D341Med (cell line): ENCODE measurements at places on chromosomes 3 and 15.

DNA sequence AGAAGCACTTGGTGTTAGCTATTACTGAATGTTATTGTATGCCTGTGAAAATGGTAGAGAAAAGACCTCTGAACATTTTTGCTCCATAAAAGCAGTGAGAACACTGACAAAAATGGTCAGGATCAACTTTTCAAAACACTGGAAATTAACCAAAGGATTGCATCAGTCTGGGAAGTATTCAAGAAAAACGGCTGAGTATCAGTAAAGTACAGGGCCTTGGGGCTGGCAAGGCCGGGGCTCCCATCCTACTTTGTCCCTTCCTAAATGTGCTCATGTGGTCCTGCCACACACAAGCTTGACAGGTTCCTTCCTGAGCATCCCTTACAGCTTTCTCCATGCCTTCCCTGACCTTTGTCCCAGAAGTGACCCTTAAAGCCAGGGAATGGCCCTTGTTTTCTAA is 84.0 kb downstream of the CFAP20DC start:
- no peak for DNase-seq

DNA sequence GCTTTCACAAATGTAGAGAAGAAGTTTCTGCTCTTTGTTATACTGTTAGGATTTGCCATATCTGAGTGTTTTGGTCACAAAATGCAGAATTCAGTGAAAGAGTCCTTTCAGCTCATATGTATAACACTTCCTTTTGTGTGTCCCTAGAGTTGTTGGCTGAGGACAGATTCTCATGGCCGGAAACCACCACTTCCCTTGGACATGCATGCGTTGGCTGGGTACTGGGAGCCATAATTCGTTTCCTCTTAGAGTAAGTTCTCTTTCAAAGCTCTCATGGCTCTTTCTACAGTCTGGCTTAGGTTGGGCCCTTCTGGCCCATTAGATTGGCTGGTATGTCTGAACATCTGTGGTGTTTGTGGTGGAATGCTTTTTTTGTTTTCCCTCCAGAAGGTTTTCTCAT is 298.5 kb downstream of the DIPK2A start:
- DNase-seq, result no peak

GRCh38 chr3:188722963-188723362 is 448.8 kb upstream of the TPRG1 start:
- DNase-seq, result no peak

DNA sequence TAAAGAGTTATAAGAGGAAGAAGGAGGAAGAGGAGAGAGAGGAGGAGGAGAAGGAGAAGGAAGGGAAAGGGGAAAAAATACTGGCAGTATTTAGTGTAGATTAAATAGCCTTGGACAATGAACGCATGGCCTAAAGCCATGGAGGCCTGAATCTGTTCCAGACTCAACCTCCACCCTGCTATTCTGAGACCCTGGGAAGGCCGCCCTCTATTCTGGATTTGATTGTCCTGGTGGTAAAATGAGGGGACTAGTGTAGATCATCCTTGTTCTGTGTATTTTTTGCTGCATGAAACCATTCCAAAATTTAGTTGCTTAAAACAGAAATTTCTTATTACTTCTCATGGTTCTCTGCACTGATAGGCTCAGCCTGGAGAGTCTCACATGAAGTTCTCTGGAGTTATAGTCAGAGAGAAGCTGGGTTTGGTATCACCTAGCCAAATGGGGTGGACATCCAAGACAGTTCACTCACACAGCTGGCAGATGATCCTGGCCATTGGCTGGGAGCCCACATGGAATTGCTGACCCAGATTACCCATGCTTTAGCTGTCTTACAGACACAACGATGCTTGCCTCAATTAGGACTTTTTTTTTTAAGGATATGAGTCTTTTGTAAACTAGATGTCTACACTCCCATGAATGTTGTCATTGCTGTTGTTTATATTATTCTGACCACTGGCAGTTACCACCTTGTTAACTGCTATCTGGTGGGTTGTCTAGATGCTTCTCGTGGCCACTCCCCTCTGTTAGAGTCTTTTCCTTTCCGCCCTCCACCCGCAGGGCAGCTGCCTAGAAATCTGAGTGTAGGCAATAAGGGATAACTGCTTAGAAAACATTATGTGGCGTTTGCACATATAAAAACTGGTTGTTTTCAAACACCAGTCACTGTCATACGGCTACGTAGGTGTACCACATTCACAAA is 149.9 kb downstream of the SST start:
- no peak for DNase-seq

- no peak for DNase-seq
Measured at GRCh38 chr15:43095243-43095642, 10.6 kb downstream of the UBR1 start.

DNA sequence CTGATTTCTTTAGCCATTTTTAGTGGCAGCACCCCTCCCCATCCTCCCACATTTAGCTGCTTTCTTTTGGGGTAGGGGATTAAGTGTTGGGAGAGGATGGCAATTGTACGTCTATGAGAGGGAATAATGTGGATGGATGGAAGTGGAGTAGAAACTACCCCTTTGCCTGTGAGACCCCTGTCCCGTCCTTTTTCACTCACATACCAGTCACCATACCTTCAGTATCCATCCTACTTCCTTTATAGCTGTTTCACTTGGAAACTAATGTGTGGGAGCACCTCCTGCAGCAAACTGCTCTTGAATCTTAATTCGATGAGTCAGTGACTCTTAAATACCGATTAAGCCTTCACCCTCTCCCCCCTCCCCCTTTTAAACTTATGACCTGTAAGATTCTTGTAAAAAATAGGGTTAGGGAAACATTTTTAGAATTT is 730 bp downstream of the SPRED1 start:
- no peak for DNase-seq

- DNase-seq, result no peak
Measured at GRCh38 chr15:69120732-69121131, 39.7 kb upstream of the GLCE start.

DNA sequence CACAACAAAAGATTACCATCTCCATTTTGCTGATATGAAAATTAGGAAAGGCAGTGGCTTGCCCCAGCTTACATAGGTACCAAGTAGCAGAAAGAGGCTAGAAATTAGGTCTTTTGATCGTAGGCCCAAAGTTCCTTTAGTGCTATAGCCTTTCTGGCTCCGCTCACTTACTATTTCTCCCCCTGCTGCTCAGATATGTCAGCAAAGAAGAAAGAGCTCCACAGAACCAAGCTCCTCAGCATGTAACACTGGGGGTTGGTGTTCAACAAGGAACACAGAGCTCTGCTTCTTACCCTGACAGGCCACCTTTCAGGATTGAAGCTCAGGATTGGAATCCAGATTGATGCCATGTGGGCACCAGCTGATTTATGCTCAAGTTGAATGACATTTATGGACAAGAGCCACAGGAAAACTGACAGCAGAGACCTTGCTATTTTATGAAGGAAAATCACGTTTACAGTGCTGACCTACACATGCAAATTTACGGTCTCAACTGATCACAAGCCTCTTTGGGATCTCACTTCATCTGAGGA is 6.1 kb upstream of the IL12A start:
- no peak for DNase-seq

GRCh38 chr3:69051756-69052471 is at the start of gene TMF1:
TSS of gene TMF1 (minus strand) at chr3:69052333. CDS start at chr3:69052086, 247 bp downstream.
- DNase-seq, result peak; percentile 96

DNA sequence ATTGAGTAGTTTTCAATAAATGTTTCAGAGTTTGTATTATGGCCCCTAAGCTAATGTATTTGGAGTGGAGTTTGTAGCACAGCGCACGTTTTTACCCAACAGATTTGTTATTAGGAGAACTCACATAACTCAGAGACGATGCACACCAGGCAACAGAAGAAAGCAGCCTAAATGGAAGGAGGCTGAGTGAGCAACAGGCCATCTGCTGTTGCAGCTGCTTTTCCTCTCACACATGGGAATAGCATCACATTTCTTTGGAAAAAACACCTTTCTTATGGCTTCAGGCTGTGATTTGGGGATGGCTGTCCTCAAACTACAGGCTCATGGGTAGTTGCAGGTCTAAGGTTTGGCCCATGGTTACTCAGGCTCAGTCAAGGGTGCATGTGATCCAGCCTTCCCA is 469.3 kb upstream of the MCTP2 start:
- DNase-seq, result no peak

DNA sequence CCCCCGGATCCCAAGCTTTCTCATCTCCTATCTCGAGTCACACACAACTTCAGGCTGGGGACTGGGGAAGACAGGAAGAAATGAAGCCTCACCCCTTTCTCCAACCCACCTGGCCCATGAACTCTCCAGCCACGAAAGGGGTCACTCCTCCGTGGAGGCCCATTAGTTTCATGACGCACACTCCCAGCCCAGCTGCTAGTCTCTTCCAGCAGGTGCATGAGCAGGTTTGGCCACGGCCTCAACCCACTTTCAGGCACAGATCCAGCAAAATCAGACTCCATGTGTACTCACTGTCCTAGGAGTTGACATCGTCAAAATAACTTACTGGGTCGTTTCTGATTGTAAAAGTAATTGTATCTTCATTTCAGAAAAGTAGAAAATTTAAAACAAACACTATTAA is 76.6 kb downstream of the C3orf70 start:
- DNase-seq, result no peak

GRCh38 chr15:68833700-68834331 is 13.1 kb upstream of the ANP32A start:
- DNase-seq, result no peak

- DNase-seq, result no peak
Measured at GRCh38 chr3:37770336-37770735, 91.3 kb upstream of the CTDSPL start.

DNA sequence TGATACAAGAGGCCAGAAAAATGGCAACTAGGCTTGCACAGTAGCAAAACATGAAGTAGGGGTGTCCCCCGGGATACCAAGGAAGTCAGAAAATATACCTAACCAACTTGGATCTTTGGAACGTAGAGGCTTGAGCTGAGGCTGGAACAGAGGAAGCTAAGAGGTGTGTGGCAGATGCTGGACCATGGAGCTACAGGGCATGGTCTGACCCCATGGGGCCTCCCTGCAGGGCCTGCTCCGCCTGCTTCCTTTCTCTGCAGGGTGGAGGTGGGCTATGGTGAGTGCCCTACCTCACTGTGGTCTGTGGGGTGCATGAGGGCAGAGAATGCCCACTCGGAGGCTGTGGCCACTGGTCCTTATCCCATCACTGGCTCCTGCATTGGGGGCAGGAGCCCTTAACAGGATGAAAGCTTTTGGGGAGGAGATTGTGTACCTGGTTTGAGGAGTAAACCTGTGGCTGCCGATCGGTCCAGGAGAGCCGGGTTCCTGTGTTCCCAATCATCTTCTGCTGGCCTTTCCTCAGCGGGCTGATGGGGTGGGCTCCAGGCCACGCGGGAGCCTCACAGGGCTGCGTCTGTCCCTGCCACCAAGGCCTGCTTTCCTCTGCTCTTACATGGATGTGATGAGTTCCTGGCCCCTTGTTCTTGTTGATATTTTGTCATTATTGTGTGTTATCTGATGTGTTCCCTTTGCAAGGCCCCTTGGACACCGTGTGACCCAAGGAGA is 96.8 kb downstream of the OCA2 start:
- DNase-seq, result peak; percentile 11

DNA sequence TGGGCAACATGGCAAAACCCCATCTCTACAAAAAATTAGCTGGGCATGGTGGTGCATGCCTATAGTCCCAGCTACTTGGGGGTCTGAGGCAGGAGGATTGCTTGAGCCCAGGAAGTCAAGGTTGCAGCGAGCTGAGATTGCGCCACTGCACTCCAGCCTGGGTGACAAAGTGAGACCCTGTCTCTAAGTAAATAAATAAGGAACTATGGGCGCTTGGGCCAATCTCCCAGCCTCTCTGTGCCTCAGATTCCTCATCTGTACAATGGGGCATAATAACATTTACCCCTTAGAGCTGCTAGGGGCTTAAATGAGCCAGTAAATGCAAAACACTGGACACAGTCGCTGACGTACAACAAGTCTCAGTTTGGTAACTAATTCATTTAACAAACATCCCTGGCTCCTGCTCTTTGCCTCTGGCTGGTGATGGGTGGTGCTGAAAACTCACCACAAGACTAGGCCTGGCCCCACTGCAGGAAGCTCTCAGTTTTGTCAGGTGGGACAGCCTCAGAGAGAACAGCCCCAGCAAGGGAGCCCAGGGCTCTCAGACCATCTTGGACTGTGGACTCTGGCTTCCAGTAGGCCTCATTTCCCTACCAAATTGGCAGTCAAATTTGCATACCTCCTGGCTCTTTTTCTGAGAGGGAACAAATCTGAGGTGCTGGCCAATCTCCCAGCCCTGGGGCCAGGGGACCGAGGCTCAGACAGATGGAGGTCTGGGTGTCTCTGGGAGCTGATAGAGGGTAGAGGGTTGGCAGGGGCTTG is 6.4 kb upstream of the TBC1D2B start:
- DNase-seq, result no peak

- DNase-seq, result no peak
Measured at GRCh38 chr15:36659917-36660316, 80.5 kb downstream of the CDIN1 start.

DNA sequence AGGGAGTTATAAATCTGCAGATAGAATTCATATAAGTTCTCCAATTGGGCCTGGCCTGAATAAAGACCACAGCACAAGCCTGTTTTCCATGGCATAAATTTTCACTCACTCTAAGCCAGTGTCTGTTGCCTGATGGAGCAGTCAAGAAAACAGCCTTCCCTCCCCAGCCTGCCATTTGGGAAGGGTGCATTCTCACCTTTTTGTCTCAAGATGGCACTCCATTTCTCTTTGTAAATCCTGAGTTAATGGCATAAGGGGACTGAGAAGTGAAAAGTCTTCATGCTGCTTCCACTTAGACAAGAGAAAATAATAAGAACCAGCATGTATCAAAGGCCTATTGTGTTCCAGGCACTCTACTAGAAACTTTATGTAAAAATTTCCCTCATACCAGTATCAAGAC is 115.6 kb upstream of the MANF start:
- DNase-seq, result no peak

DNA sequence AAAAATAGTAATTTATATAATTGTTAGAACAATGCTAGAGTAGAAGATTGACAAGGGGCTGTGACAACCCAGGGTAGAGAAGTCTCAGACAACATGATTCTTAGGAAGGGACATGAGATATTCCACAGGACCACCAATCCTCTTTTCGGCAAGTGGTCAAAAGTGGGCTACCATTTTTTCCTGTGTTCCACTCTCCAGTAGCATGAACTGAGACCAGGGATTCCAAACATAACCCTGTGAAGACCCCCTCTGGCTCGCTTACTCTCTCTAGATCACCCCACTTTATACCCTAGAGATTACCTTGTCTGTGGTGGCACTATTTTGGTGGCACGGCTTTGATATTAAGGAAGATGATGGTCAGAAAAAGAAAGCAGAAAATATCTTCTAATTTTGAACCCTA is 960 bp downstream of the GCSAM start:
- DNase-seq, result no peak

- DNase-seq, result no peak
Measured at GRCh38 chr3:122800706-122801237, 5.9 kb downstream of the SLC49A4 start.

GRCh38 chr3:172189987-172190603 is 150.7 kb downstream of the FNDC3B start:
- no peak for DNase-seq

- no peak for DNase-seq
Measured at GRCh38 chr3:121994551-121994950, 27.5 kb downstream of the ILDR1 start.

- DNase-seq, result no peak
Measured at GRCh38 chr3:119700269-119700919, 2.4 kb upstream of the CFAP91 start.
